ENCODE measurements at places on chromosomes 1 and 21.

DNA sequence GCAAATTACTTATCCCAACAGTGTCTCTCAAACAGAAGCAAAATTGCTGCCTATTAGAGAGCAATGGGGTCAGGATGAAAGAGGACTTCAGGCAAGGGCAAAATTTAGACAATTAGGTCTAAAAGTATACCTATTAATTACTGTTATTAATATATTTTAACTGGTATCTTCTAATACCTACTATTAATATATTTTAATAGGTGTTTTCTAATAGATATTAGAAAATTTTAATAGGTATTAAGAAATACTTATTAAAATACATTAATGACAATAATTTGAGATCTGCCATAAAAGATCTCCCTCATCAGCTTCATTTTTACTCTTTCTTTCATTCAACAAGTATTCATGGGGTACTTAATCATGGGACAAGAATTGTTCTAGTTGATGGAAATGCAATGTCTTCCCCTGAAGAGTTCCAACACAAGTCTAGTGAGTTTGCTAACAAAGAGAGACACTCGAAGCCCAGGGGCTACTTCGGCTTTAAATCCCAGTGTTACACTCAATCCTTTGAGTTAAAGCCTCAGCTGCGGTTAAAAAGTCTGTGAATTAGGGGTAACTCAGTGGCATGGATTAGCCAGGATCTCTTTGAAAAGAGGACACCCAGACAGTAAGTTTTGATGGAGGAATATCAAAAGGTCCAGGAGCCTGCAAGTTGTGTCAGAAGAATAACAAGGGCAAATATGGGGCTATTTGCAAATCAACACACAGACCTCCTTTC lies 44.1 kb downstream of the STYXL2 start:
- DNase-seq, result no peak

- no peak for DNase-seq
Observed at GRCh38 chr1:111471012-111471411, 2.8 kb upstream of the C1orf162 start.

DNA sequence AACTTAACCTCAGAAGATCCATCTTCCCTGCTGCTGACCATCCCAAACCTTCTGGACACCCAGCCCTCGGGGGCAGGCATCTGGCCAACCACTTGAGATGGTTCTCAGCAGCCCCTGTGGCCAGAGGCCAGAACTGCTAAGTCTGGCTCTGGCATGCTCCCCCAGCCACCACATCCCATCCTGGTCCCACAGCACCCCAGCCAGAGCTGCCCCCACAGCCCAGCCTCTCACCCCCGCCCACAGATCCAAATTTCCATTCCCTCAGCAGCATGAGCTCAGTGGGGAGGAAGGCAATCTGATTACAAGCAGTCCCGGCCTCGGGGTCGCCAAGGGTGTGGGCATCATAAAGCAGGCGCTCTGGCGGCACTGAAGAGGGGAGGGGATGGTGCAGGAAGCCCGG lies 45.6 kb downstream of the GLIS1 start:
- no peak for DNase-seq

GRCh38 chr1:2314273-2314802 lies 77.0 kb downstream of the MORN1 start:
- peak; percentile 88 for DNase-seq

DNA sequence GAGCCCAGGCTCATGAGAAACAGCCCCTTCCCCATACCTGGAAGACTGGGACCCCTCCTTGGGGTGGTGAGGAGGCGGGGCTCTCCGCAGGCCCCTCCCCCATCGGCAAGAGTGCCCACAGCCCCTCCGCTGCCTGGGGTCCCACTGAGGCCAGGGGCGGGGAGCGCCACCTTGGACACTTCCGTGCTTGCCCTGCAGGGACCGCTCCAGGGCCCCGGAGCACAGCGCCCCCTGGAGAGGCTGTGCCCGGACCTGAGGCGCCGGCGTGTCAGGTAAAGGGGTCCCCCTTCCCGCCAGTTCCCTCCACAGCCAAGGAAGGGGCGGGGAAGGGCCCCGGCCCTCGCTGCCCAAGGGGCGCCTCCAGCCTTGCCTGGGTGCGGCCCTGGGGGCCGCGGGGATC lies 21.5 kb downstream of the INAVA start:
- no peak for DNase-seq

DNA sequence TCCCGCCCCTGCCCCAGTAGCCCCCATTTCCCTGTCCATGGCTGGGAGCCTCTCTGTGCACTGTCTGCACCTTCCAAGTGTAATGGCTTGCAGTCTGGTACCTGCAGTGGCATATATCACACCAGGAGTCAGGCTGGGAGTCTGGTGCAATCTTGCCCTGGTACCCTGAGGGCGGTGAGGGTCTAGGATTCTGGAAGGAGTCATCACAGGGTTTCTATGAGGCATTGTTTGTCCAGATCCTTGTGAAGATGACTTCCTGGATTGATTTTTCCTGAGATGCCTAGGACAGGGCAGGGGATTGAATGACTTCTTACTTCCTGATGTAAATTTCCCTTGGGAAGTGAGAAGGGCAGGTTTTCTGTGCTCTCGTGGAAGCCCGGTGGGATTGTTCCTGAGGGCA lies 5.9 kb upstream of the PKP1 start:
- DNase-seq, result no peak

DNA sequence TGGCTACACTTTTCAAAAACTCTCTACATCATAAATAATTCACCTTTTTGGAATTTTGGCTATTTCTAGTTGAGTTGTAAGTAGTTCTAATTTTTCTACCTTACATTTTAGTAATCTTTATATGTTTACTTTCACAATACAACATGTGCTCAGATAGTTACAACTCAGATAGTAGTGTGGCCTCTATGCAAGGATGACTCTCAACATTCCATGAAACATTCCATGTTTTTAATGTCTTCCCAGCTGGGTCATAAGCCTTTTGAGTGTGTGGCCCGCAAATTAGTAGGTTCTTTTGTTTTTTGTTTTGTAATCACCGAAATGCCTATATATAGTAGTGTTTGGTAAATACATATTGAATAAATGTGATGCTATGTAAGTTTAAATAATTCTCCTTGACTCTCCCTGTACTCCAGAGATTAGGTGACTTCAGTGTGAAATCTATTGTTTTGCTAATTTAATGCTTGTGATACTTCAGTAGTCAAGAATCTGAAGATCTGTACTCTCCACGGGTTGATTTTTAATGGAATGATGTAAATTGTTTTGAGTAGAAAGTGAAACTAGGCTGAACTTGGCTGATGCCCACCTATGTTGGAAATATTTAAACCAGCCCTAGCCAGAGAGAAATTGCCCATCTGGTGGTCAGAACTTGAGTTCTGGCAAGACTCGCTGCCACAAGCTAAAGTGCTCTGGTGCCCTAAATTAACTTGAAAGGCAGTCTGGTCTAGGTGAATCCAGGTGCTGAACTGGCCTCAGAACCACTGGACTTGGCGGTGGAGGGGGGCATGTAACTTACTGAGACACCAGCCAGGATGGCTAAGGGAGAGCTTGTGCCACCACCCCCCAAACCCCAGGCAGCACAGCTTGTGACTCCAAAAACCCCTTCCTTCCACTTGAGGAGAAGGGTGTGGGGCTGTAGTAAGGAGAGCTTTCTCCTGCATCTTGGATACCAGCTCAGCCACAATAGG lies 165.6 kb downstream of the USP25 start:
- DNase-seq, result no peak

DNA sequence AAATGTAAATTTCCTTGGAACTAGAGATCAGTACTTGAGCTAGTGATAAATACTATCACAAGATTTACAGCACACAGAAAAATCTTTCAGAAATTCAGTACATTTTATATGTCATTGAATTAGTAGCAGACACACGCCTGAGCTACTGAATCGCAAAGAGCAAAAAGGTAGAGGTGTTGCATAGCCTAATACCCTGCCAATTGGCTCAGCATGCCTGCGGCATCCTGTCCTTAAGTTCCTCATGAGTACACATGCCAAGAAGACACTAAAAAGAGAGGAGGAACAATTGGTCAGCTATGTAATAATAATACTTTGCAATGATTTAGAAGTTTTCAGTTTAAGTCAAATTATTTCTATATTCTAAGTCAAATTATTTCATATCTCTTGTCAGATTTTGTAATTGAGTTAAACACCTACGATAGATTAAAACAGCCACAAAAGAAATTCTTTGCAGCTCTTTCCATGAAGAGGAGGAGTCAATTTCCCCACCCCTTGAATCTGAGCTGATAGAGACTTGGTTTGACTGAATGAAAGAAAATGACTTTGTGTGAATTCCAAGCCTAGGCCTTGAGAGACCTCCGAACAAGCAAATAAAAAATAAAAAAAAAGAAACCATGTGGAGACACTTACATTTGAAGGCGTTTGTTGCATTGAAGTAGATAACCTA lies 36.2 kb upstream of the PKN2 start:
- no peak for DNase-seq

DNA sequence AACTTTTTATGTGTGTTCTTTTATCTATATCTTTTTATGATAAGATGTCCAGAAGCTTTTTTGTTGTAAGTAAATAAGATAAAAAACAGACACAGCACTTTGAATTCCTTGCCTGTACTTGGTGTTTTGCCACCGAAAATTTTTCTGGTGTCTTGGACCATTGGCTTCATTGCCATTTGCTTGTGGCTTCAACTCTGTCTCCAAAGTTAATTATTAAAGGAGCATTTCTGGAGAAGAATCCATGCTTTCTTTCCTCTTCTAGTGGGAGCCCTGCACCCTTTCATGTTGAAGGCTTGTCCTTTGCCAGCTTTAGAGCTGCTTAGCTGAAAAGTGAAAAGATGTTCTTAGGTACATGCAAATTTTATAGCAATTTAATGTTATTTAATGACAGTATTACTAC lies 112.2 kb downstream of the DYRK1A start:
- DNase-seq, result peak; percentile 15

DNA sequence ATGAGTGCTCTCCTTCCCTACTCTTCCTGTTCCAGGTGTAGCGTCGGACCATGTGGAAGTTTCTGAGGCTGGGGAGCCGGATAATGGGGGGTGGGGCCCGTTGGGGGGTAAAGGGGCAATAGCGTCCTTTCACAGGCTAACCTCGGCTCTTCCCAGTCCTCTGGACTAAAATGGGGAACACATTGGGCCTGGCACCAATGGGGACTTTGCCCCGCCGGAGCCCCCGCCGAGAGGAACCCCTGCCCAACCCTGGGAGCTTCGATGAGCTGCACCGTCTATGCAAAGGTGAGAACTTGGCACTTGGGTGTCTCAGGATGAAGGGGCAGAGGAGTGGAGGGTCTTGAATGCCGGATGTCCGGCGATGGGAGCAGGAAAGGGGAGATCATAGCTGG lies 456 bp downstream of the TOMM40L start:
- no peak for DNase-seq

DNA sequence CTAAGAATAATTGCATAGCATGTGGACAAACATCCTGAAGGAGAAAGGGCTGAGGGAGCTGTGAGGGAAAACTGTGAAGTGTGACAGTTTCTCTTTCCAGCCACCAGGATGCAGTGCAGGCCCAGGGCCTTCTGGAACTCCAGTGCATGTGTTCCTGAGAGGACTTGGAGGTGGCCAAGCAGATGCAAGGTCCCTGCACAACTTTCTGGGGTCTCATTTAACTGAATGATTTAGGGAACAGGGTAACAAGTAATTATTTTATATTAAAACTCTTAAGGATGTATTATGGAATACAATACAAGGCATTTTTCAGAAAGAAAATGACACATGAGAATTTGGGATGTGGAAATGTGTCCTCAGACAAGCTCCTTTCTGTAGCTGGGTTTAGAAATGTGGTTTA lies 61.2 kb upstream of the MCOLN3 start:
- DNase-seq, result peak; percentile 59

- no peak for DNase-seq
Observed at GRCh38 chr1:192268468-192269052, 48.2 kb upstream of the RGS21 start.

GRCh38 chr1:184695023-184695422 lies 59.6 kb downstream of the EDEM3 start:
- DNase-seq, result no peak

DNA sequence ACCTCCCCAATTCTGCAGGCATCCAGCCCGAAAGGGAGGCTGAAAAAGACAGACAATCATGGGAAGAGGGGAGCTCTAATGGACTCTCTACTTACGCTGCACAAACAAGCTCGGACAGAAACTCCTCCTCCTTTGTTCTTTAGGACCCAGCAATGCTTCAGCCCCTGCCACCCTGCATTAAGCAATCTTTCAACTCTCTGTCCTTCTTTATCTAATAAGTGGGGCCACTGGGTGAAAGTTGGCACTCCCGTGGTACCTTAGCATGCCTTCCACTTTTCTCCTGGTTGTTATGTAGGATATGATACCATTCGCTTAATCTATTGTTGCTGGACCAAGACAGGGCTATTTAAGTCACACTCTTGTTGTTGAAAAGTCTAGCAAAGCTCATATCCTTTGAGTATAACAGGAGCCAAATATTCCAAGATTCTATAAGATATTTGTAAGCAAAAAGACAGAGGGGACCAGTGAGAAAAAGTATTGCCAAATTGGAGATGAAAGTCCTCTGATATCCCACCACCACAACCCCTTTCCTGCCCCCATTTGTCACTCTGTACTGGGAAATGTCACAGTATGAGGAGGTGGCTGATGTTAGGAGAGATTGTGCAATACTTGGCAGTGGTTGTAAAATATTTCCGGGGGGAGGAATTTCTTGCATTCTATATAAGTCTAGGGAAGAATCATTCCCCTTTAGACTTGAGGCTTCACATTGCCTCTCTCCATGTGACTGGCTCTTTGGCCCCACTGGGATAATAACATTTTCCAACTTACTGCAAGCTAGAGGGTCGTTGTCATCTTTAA lies 137.3 kb upstream of the GJB5 start:
- no peak for DNase-seq

GRCh38 chr1:203796236-203796605 lies 798 bp downstream of the ZBED6 start:
- no peak for DNase-seq

DNA sequence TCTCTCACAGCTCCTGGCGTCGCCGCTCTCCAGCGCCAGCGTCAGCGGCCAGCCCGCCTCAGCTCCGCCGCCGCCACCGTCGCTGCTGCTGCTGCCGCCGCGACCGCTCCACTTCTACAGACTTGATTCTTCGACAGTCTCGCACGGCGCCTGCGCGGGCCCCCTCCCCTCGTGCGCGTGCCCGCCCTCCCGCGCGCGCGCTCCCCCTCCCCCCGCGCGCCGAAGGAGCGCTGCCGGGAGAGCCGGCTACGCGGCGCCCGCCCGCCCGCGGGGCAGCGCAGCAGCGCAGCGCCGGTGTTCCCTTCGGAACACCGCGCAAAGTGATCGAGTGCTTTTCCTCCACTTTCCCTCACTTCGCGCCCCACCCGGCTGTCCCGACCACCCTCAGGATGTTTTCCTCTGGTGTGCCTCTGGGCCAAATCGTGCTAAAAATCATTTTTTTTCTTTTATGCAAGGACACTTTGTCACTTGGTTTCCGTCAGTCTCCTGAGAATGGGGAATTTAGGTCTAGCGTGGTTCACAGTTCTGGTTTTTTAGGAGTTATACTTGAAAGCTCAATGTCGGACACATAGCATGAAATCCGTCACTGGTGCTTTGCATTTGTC lies at the start of gene IRF2BP2:
IRF2BP2 (minus strand) TSS at position 118 of the 605 bp plus-strand sequence. CDS start 684 bp downstream, outside the sequence.
- DNase-seq, result peak; percentile 83

GRCh38 chr1:225919906-225920305 lies 4.1 kb downstream of the PYCR2 start:
- DNase-seq, result no peak

- DNase-seq, result peak; percentile 58
Observed at GRCh38 chr21:46033410-46034400, 52.1 kb downstream of the COL6A1 start.
